Activated T-helper 2 cell treated with anti-CD3 and anti-CD28 coated beads, Interferon-gamma antibody, Interleukin-2, Interleukin-4, amounts not matched to agents 10 μg/mL and 5 μg/mL and 100 μg/mL, durations not matched to agents 14 hours and 24 hours and 36 hours (primary cell): ENCODE measurements at places on chromosomes 6 and 20. TPM values are rescaled to one million over a fixed set of nuclear protein-coding genes. Genes with fewer than 3 reads are reported as not detected.

DNA sequence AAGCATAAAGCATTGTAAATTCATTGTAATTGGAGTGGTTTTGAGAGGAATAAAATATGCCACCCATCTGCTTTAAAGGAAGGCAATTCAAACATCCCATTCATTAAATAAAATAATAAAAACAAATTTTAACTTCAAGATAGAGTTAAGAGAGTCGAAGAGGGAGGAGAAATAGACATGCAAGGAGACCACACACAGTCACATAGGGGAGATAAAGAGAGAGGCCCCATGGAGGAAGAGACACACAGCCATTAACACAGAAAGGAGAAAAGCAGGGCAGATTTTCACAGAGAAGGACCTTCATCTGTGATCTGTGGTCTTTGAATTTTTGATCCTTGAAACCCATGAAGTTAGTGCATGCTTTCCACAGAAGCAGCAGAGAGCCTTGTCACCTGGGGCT is 214.3 kb upstream of the TCF21 start:
- no peaks in the 10 kb centered on the region for H3K27me3 ChIP-seq
- H3K4me3 ChIP-seq = no peak overlapping the region
- no peak for DNase-seq
- no peaks in the 10 kb centered on the region for H3K36me3 ChIP-seq
- H3K27ac ChIP-seq = no peak overlapping the region
- H3K4me1 ChIP-seq = no peaks in the 10 kb centered on the region

DNA sequence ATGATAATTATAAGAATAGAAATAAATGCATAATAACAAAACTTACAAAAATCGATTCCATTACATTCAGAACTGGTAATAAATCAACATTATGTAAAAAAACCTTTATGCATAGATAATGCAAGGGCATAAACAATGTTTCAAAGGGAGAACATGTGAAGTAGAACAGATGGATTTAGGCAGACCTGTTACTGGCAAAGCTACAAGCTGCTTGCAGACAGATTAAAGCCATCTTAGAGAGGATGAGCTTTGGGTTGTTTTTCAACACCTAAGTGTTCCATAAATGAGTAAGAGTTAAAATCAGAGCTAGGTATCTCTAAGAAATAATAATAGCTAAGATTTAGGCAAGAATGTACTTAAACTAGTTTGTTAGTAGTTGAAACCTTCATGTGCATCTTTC is 37.2 kb downstream of the SNAP25 start:
- H3K27ac ChIP-seq = no peak overlapping the region
- no peak overlapping the region for H3K4me3 ChIP-seq
- H3K36me3 ChIP-seq = no peaks in the 10 kb centered on the region
- DNase-seq = no peak
- no peaks in the 10 kb centered on the region for H3K27me3 ChIP-seq

GRCh38 chr6:40116832-40117231 is 182.6 kb upstream of the MOCS1 start:
- H3K27me3 ChIP-seq = no peaks in the 10 kb centered on the region
- H3K36me3 ChIP-seq = no peaks in the 10 kb centered on the region
- no peak overlapping the region for H3K27ac ChIP-seq
- H3K4me3 ChIP-seq = no peak overlapping the region

DNA sequence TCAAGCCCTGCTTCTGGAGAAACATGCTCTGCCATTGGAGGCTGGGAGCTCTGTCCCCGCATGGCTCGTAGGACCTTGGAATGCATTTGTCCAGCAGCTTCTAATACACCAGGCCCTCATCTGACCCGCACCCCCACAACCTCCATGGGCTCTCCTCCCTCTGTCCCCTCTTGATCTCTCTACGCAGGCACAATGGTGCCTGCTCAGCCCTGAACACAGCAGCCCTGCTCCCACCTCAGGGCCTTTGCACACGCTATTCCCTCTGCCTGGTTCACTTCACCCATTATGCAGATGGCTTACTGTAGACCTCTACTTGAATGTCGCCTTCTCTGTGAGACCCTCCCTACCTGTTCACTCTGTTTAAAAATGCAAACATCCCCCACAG is 27.0 kb upstream of the PTGIS start:
- peaks cover 76% of the 10 kb centered on the region for H3K4me1 ChIP-seq
- H3K27ac ChIP-seq = peak overlapping the region; percentile 100
- no peak for DNase-seq
- peak overlapping the region; percentile 90 for H3K4me3 ChIP-seq

GRCh38 chr6:133854364-133855275 is 34.3 kb upstream of the TCF21 start:
- H3K27me3 ChIP-seq = peaks cover 60% of the 10 kb centered on the region
- no peak overlapping the region for H3K4me3 ChIP-seq
- no peak overlapping the region for H3K27ac ChIP-seq
- peaks cover 5% of the 10 kb centered on the region for H3K4me1 ChIP-seq

GRCh38 chr6:134658596-134658995 is 291.3 kb downstream of the ALDH8A1 start:
- DNase-seq = no peak
- H3K27ac ChIP-seq = no peak overlapping the region
- H3K36me3 ChIP-seq = no peaks in the 10 kb centered on the region
- peaks cover 13% of the 10 kb centered on the region for H3K27me3 ChIP-seq
- H3K4me1 ChIP-seq = no peaks in the 10 kb centered on the region
- H3K4me3 ChIP-seq = no peak overlapping the region

DNA sequence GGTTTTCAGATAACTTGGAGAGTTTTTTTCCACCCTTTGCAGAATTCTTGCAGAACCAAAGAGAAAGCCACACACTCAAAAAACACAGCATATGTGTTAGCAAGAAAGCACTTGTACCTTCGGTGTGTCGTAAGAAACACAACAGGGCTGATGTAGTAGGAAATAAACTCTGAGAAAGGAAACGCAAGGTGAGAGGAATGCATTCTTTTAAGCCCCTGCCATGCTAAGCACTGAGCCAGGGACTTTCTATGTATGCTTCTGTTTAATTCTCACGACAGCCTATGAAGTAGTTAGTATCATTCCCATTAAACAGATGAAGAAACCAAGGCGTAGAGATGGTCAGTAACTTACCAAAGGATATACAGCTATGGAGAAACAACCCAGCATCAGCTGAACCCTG is 23.1 kb downstream of the NEDD9 start:
- no peaks in the 10 kb centered on the region for H3K27me3 ChIP-seq
- H3K36me3 ChIP-seq = peaks cover 77% of the 10 kb centered on the region
- peaks cover 39% of the 10 kb centered on the region for H3K4me1 ChIP-seq
- H3K4me3 ChIP-seq = no peak overlapping the region

The PREX1 gene
- 80.3 and 83.9 TPM in 2 replicates for total RNA-seq

The JAG1 gene
- 2.8 and 3.1 TPM in 2 replicates for total RNA-seq

The MRPL2 gene
- total RNA-seq = 76.0 and 76.6 TPM in 2 replicates

The LSM2 gene
- 130 TPM in 2 replicates for total RNA-seq

DNA sequence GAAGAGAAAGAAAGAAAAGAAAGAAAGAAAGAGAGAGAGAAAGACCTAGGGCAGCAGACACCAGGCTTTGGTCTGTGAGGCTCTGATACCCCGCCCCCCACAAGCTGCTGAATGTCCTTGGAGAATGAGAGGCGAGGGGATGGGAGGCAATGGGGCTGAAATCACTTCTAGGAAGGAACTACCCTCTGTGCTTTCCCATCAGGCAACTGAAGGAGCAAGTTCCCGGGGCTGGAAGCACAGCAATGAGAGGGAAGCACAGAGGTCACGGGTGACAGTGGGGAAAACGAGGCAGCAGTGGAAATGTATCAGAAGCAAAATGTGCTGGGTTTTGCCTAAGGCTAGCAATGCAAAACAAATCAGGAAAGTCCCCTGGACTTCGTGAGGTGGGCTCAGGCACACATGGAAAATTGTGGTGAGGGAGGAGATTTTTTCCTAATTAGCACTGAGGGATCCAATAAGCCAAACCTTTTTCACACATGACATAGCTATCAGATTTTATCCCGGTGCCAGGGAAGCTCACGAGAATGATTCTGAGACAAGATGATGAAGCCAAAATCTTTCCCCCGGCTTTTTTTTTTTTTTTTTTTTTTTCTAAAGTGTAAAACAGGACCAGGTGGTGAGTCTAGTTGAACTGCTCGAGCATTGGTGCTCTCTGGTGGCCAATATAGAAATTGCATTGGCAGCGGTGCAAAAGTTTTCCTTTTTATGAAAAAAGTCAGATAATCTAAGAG is 16.8 kb upstream of the ARFGEF2 start:
- DNase-seq = peak; percentile 54
- H3K36me3 ChIP-seq = no peaks in the 10 kb centered on the region
- H3K4me3 ChIP-seq = no peak overlapping the region
- H3K4me1 ChIP-seq = peaks cover 13% of the 10 kb centered on the region

The MYH7B gene
- 0.30 and 0.34 TPM in 2 replicates for total RNA-seq

DNA sequence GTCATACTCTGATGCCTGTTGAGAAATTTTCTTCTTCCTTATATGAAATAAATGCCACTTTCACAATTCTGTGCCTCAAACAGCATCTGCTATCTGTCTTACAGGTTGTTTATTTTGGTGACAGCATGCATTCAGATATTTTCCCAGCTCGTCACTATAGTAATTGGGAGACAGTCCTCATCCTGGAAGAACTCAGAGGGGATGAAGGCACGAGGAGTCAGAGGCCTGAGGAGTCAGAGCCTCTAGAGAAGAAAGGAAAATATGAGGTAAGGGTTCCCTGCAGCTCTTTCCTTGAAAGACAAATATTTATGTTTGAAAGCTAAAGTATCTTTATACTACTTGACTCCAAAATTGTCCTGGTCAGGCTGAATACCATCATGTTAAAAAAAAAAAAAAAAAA is 15.8 kb downstream of the TSPYL4 start:
- H3K4me1 ChIP-seq = no peaks in the 10 kb centered on the region
- H3K4me3 ChIP-seq = no peak overlapping the region
- no peak overlapping the region for H3K27ac ChIP-seq
- H3K36me3 ChIP-seq = peaks cover 13% of the 10 kb centered on the region
- no peaks in the 10 kb centered on the region for H3K27me3 ChIP-seq

The GTSF1L gene
- 0.48 TPM in 1 of 2 replicates, not detected in the other for total RNA-seq

- H3K4me3 ChIP-seq = no peak overlapping the region
- no peaks in the 10 kb centered on the region for H3K36me3 ChIP-seq
- H3K4me1 ChIP-seq = peaks cover 18% of the 10 kb centered on the region
- no peak for DNase-seq
Observed at GRCh38 chr6:134347885-134348805, 30.2 kb upstream of the SGK1 start.

The IL17F gene
- total RNA-seq = not detected in 2 replicates

The DUSP15 gene
- not detected in 2 replicates for total RNA-seq

The SIRPA gene
- total RNA-seq = not detected in 2 replicates

DNA sequence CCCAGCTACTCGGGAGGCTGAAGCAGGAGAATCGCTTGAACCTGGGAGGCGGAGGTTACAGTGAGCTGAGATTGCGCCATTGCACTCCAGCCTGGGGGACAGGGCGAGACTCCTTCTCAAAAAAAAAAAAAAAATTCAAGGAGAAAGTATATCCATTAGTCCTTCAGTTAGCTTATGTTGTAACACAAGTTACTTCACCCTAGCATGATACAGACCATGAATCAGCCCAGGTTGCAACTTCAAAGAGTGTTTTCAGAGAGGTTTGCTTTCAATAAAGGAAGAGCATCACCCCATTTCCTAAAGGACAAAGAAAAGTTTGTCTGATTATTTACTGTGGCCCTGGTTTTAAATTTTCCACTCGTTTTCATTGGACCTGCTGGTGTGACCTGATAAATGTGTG is 73.0 kb downstream of the SERAC1 start:
- H3K36me3 ChIP-seq = peaks cover 44% of the 10 kb centered on the region
- DNase-seq = no peak
- no peak overlapping the region for H3K4me3 ChIP-seq
- no peaks in the 10 kb centered on the region for H3K4me1 ChIP-seq
- no peaks in the 10 kb centered on the region for H3K27me3 ChIP-seq
- H3K27ac ChIP-seq = no peak overlapping the region

- H3K27me3 ChIP-seq = peaks cover 4% of the 10 kb centered on the region
- no peak overlapping the region for H3K4me3 ChIP-seq
- DNase-seq = no peak
- peaks cover 24% of the 10 kb centered on the region for H3K4me1 ChIP-seq
- H3K36me3 ChIP-seq = no peaks in the 10 kb centered on the region
Observed at GRCh38 chr6:32936239-32937152, 4.3 kb downstream of the HLA-DMB start.

The IL20RA gene
- not detected in 2 replicates for total RNA-seq

- no peak overlapping the region for H3K27ac ChIP-seq
- H3K27me3 ChIP-seq = peaks cover 12% of the 10 kb centered on the region
- H3K4me3 ChIP-seq = no peak overlapping the region
- H3K4me1 ChIP-seq = peaks cover 4% of the 10 kb centered on the region
Observed at GRCh38 chr6:142679907-142680700, 264.9 kb downstream of the HIVEP2 start.

The SCRT2 gene
- total RNA-seq = not detected in 2 replicates

DNA sequence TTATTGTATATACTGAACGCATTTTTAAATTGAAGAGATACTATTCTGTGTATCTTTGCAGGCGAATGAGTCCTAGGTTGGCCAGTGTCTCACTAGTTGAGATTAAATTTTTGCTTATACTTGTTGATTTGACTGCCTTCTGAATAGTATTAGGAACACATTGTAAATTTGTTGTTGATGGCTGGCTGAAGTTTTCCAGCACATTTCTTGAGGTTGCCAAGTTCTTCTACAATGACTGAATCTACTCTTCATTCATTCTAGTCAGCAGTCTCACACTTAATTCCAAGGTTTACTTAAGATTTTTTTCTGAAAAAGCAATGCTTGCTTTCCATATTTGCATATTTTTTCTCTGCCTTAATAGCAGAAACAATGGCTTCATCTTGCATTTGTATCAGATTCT is 151.7 kb downstream of the ZFAND3 start:
- DNase-seq = no peak
- H3K27me3 ChIP-seq = no peaks in the 10 kb centered on the region
- H3K36me3 ChIP-seq = peaks cover 51% of the 10 kb centered on the region
- peaks cover 24% of the 10 kb centered on the region for H3K4me1 ChIP-seq

DNA sequence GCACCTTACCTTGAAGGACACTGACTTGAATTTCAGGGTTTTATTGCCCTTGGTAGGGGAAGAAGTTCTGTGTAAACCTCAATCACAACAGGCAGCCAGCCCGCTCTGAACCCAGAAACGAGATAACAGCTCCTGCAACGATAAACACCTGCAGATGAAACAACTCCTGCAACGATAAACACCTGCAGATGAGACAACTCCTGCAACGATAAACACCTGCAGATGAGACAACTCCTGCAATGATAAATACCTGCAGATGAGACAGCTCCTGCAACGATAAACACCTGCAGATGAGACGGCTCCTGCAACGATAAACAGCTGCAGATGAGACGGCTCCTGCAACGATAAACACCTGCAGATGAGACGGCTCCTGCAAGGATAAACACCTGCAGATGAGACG is 54.0 kb upstream of the TBXT start:
- H3K27me3 ChIP-seq = peaks cover 51% of the 10 kb centered on the region
- no peak overlapping the region for H3K4me3 ChIP-seq
- peaks cover 13% of the 10 kb centered on the region for H3K4me1 ChIP-seq
- H3K36me3 ChIP-seq = no peaks in the 10 kb centered on the region

The CBLN4 gene
- not detected in 2 replicates for total RNA-seq

- H3K27me3 ChIP-seq = no peaks in the 10 kb centered on the region
- no peak overlapping the region for H3K27ac ChIP-seq
- no peak overlapping the region for H3K4me3 ChIP-seq
- DNase-seq = no peak
Observed at GRCh38 chr6:149734915-149735314, 11.4 kb downstream of the NUP43 start.

DNA sequence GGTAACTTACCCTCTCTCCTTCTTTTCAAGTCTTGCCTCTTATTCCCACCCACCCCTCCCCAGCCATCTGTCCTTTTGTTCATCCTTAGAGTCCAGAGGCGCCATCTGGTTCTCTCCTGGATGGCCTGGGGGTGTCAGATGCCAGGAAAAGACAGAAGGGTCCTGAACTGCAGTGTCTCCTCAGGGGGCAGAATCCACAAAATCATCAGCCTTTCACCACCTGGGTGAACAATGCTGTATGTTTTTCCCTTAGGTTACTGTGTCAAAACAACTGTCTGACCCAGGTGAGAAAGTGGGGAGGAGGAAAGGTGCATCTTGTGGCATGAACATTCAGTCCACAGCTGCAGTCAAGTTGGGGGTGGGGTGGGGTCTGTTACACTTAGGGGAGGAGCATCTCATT is 47.9 kb upstream of the FYN start:
- H3K27ac ChIP-seq = no peak overlapping the region
- no peaks in the 10 kb centered on the region for H3K27me3 ChIP-seq
- no peak for DNase-seq
- H3K4me3 ChIP-seq = no peak overlapping the region
